ENCODE measurements at places on chromosomes 16 and 17. TPM values are rescaled to one million over a fixed set of nuclear protein-coding genes. Genes with fewer than 3 reads are reported as not detected.
A peak's percentile ranks its signal among the peaks of the same experiment; 100 is the strongest.

Gene ALOX12B
- 2.8 TPM for polyA plus RNA-seq

DNA sequence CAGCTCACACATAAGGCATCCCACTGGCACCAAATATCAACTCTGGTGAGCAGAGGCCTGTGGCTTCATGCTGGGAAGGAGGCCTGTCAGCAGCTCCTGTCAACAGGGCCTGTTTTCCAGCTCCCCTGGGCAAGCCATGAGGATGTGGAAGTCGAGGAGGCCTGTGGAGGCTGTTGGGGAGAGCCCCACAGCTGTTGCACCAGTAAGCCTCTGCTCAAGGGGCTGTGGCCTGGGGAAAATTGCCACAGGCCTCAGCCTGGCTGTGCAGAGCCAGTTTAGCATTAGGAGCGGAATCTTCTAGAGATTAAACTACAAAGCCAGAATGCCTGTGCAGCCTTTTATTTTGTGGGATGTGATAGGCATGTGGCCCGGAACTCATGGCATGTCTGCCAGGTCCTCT is 202.1 kb downstream of the SPECC1 start:
- peaks cover 9% of the 10 kb centered on the region for H3K36me3 ChIP-seq
- no peak for DNase-seq
- no peaks in the 10 kb centered on the region for H3K4me1 ChIP-seq
- H3K27me3 ChIP-seq = no peaks in the 10 kb centered on the region

GRCh38 chr17:17391668-17392370 is 85.0 kb upstream of the MED9 start:
- no peak overlapping the region for H3K4me3 ChIP-seq
- no peak overlapping the region for H3K27ac ChIP-seq
- peaks cover 14% of the 10 kb centered on the region for H3K4me1 ChIP-seq
- H3K27me3 ChIP-seq = no peaks in the 10 kb centered on the region
- no peak for DNase-seq
- no peaks in the 10 kb centered on the region for H3K36me3 ChIP-seq

GRCh38 chr17:61947367-61948078 is 19.7 kb upstream of the INTS2 start:
- H3K4me3 ChIP-seq = no peak overlapping the region
- no peak for DNase-seq
- H3K36me3 ChIP-seq = peaks cover 58% of the 10 kb centered on the region
- H3K4me1 ChIP-seq = no peaks in the 10 kb centered on the region
- H3K27me3 ChIP-seq = no peaks in the 10 kb centered on the region

Gene SULT1A4
- polyA plus RNA-seq = 203 TPM

- DNase-seq = peak; percentile 80
- peak overlapping the region; percentile 60 for H3K27ac ChIP-seq
- H3K36me3 ChIP-seq = no peaks in the 10 kb centered on the region
- H3K4me1 ChIP-seq = peaks cover 57% of the 10 kb centered on the region
- no peaks in the 10 kb centered on the region for H3K27me3 ChIP-seq
Measured at GRCh38 chr17:45123930-45124796, 8.2 kb downstream of the PLCD3 start.

Gene NKD1
- 5.3 TPM for polyA plus RNA-seq

DNA sequence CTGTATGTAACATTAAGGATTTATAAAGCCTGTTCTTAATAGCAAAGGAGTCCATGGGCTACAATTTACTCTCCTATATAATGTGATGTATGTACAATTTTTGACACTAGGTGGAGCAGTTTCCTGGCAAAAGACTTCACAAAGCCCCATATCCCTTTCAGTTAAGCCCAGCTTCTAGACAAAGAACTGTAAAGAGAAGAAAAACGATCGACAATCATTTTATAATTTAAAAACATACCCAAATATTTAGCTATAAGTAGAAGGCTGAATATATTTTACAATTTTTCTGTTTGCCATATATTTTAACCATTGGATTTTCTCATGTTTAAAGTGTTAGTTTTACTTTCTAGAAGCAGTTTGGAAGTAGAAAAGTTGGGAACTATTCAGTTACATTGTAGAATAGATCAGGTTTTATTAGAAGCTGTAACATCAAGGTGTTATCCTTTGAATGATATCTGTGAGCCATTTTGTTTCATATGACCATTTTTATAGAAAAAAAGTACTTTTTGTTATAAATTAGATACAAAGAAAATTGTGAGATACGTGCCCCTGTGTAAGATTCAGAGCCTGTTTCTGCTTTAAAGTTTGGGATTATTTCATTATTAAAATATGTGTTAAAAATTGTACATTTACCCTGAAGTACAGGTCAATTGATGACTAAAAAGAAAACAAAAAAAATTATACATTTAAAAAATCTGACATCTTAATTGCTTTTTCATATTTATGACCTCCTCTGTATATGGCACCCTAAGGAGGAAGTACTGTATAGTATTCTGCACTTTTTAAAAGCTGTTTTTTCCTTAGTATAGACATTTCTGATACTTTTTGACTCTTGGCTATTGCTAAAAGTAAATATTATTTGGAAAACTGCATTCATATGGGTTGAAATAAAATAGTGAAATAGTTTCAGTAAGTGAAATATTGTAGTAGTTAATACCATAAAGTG is 46.3 kb downstream of the VMP1 start:
- H3K36me3 ChIP-seq = peaks cover 21% of the 10 kb centered on the region
- no peak overlapping the region for H3K27ac ChIP-seq
- no peaks in the 10 kb centered on the region for H3K4me1 ChIP-seq

Gene MNT
- 20.3 TPM for polyA plus RNA-seq

- H3K27ac ChIP-seq = peak overlapping the region; percentile 57
- no peak overlapping the region for H3K4me3 ChIP-seq
- no peaks in the 10 kb centered on the region for H3K36me3 ChIP-seq
- peaks cover 19% of the 10 kb centered on the region for H3K4me1 ChIP-seq
- no peaks in the 10 kb centered on the region for H3K27me3 ChIP-seq
- no peak for DNase-seq
Measured at GRCh38 chr16:25036561-25036960, 21.4 kb upstream of the ARHGAP17 start.

Gene AGRP
- 0.13 TPM for polyA plus RNA-seq

Gene CCDC154
- 2.9 TPM for polyA plus RNA-seq

DNA sequence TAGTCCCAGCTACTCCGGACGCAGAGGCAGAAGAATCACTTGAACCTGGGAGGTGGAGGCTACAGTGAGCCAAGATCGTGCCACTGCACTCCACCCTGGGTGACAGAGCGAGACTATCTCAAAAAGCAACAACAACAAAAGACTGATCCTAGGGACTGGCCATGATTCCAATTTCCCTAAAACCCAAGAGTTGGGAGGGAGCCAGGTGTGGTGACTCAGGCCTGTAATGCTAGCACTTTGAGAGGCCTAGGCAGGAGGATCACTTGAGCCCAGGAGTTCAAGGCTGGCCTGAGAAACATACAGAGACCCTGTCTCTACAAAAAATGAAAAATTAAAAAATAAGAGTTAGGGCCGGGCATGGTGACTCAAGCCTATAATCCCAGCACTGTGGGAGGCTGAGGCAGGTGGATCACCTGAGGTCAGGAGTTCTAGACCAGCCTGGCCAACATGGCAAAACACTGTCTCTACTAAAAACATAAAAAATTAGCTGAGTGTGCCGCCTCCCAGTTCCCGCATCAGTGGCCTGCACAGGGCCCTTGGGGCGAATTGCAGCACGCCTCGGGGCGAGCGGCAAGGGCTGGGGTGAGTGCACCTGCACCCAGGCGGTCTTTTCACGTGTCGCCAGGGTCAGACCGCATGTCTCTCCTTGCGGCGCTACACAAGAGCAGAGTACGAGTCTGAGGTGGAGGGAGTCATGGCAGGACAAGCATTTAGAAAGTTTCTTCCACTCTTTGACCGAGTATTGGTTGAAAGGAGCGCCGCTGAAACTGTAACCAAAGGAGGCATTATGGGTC is 40.8 kb downstream of the CDH3 start:
- H3K4me3 ChIP-seq = no peak overlapping the region
- DNase-seq = no peak
- H3K27me3 ChIP-seq = no peaks in the 10 kb centered on the region
- H3K36me3 ChIP-seq = no peaks in the 10 kb centered on the region
- H3K27ac ChIP-seq = no peak overlapping the region
- H3K4me1 ChIP-seq = no peaks in the 10 kb centered on the region

DNA sequence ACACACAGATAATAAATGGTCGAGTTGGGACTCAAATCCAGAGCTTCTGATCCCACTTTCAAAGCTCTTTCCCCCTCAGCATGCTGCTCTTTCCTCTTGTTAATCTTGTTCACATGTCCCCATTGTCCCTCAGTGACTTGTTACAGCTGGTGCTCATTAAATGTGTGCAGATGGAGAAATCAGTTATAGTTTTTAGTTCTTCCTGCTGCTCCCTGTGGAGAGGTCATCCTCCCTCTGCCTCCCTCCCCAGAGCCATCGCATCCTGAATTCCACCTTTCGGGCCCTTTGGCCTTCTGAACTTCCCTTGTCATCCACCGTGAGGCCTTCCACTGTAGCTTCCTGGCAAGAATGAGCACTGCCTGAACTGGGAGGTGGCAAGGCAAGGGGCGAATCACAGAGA is 179.6 kb downstream of the WSCD1 start:
- DNase-seq = no peak
- H3K27me3 ChIP-seq = no peaks in the 10 kb centered on the region
- H3K27ac ChIP-seq = no peak overlapping the region
- H3K4me1 ChIP-seq = no peaks in the 10 kb centered on the region
- H3K4me3 ChIP-seq = no peak overlapping the region

- peak overlapping the region; percentile 91 for H3K27ac ChIP-seq
- no peak for DNase-seq
- peaks cover 36% of the 10 kb centered on the region for H3K36me3 ChIP-seq
- H3K4me1 ChIP-seq = peaks cover 89% of the 10 kb centered on the region
Measured at GRCh38 chr17:45408611-45409421, 23.9 kb downstream of the ARHGAP27 start.

DNA sequence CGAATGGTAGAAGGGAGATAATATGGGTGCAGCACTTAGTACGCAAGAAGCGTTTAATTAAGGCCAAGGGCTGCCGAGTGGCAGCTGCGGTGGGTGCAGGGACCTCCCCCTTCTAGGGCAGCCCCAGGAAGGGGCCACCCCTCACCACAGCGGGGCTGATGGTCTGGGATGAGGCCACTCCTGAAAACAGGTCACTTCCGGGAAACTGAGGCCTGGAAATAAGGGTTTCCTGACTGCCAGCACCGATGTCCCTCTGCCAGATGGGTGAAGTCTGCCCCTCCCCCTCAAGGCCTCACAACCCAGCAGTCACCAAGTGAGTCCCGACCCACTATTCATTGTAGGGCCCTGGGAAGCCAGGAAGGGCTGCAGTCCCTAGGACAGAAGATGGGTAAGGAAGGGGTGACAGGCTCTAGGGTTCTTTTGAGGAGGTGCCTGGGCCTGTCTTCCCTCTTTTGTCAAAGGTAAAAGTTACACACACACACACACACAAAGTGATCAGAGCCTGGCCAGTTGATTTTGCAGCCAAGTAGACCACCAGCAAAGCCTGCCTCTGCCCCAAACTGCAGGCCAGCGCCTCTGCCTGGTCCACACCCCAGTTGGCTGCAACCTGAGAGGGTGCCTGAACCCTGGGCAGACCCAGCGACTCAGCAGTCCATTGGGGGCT is 12.5 kb downstream of the SREBF1 start:
- H3K27me3 ChIP-seq = no peaks in the 10 kb centered on the region
- peak overlapping the region; percentile 34 for H3K4me3 ChIP-seq
- H3K36me3 ChIP-seq = peaks cover 21% of the 10 kb centered on the region

Gene CDH8
- polyA plus RNA-seq = 2.0 TPM

Gene SAP30BP
- polyA plus RNA-seq = 70.7 TPM

DNA sequence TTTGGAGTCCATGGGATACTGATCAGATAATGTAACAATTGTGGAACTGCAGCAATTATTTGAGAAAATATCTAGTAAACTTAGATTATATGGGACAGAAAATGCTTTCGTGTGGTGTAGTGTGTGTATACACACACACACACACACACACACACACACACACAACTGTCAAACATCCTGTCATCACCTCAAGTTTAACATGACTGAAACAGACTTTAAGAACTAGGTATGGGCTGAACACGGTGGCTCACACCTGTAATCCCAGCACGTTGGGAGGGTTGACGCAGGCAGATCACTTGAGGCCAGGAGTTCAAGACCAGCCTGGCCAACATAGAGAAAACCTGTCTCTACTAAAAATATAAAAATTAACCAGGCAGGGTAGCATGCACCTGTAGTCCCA is 544 bp upstream of the EVI2A start:
- DNase-seq = no peak
- no peak overlapping the region for H3K4me3 ChIP-seq
- no peaks in the 10 kb centered on the region for H3K4me1 ChIP-seq
- no peak overlapping the region for H3K27ac ChIP-seq

GRCh38 chr17:42979511-42980273 is at the start of gene PTGES3L:
Gene PTGES3L (minus strand): TSS chr17:42980080. CDS start chr17:42980053, 27 bp downstream.
- peaks cover 13% of the 10 kb centered on the region for H3K4me1 ChIP-seq
- H3K4me3 ChIP-seq = peak within 1 kb of the TSS; percentile 91
- H3K36me3 ChIP-seq = no peaks in the 10 kb centered on the region
- peak; percentile 73 for DNase-seq
- no peaks in the 10 kb centered on the region for H3K27me3 ChIP-seq

DNA sequence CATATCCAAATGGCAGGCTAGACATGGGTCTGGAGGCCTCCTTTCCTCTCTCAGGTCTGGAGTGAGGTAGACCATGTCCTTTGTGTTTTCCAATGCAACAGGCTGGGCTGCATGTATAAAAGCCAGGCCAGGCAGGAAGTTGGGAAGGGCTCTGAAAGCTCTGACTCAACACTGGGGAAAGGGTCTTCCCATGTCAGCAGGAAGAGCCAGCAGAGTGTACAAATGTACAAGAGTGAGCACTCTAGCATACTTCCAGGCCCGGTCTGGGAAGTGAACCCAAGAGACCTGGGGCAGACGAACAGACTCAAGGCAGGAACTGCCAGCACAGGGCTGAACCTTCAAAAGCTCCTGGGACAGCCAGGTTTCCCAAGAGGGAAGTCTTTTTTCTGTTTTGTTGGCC is 7.0 kb downstream of the ATPAF2 start:
- peaks cover 11% of the 10 kb centered on the region for H3K36me3 ChIP-seq
- H3K4me3 ChIP-seq = no peak overlapping the region
- H3K4me1 ChIP-seq = no peaks in the 10 kb centered on the region
- DNase-seq = no peak
- H3K27ac ChIP-seq = no peak overlapping the region
- H3K27me3 ChIP-seq = no peaks in the 10 kb centered on the region

DNA sequence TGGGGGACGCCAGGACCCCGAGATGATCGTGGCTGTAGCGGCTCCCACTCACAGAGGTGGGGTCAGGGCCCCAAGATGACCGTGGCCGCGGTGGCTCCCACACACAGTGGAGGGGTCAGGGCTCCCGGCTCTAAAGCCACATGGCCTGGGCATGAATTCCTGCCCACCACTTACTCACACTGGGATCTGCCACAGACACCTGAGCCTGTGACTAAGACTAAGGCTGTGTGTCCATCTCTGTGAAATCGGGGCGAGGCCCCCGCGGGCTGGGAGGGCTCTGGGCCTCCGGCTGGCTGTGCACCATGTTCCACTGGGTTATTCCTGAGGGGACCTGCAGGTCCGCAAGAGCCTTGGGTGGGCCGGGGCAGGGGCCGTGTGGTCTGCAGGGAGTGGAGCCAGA is 18.5 kb downstream of the ZFPM1 start:
- H3K36me3 ChIP-seq = peaks cover 21% of the 10 kb centered on the region
- no peak overlapping the region for H3K4me3 ChIP-seq
- no peaks in the 10 kb centered on the region for H3K27me3 ChIP-seq
- no peak overlapping the region for H3K27ac ChIP-seq

Gene ITGB4
- polyA plus RNA-seq = 48.4 TPM

GRCh38 chr16:46730801-46731690 is 17.1 kb downstream of the MYLK3 start:
- no peak for DNase-seq
- no peaks in the 10 kb centered on the region for H3K27me3 ChIP-seq
- H3K4me1 ChIP-seq = no peaks in the 10 kb centered on the region
- no peak overlapping the region for H3K27ac ChIP-seq

GRCh38 chr16:51439271-51439670 is 288.2 kb upstream of the SALL1 start:
- H3K4me1 ChIP-seq = no peaks in the 10 kb centered on the region
- H3K4me3 ChIP-seq = no peak overlapping the region
- H3K27me3 ChIP-seq = peaks cover 32% of the 10 kb centered on the region
- H3K27ac ChIP-seq = no peak overlapping the region
- no peaks in the 10 kb centered on the region for H3K36me3 ChIP-seq

Gene OR2C1
- polyA plus RNA-seq = 0.31 TPM

Data from large intestine (tissue), 12 donors.